ENCODE measurements at places on chromosomes 13 and 19. TPM values are rescaled to one million over a fixed set of nuclear protein-coding genes. Genes with fewer than 3 reads are reported as not detected.

The DAND5 gene
- polyA plus RNA-seq: 0.56 TPM

The ZNF554 gene
- polyA plus RNA-seq: 6.0 TPM

The COL4A2 gene
- polyA plus RNA-seq: 79.8 TPM

The DENND1C gene
- polyA plus RNA-seq: 1.0 TPM

The ACP5 gene
- 12.8 TPM for polyA plus RNA-seq

All from brain (organoid and tissue), 16 donors.